Activated CD4-positive, alpha-beta memory T cell treated with anti-CD3 and anti-CD28 coated beads for 36 hours (primary cell): ENCODE measurements at places on chromosomes 3 and 15.

DNA sequence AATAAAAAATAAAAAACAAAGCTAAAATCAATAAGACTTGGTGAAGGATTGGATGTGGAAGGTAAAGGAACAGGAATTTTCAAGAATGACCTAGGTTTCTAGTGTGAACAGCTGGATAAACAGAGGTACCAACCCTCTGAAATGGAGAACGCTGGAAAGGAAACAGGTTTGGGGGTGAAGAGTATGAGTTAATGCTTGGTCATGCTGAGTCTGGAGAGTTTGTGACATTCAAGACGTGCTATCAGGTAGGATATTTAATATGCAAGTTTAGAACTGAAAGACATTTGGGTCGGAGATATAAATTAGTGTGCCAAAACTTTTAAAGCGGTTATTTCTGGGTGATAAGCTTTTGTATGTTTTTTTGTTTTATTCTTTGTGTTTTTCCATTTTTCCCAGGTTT, 11.4 kb upstream of the KLHL6 start:
- DNase-seq = no peak

DNA sequence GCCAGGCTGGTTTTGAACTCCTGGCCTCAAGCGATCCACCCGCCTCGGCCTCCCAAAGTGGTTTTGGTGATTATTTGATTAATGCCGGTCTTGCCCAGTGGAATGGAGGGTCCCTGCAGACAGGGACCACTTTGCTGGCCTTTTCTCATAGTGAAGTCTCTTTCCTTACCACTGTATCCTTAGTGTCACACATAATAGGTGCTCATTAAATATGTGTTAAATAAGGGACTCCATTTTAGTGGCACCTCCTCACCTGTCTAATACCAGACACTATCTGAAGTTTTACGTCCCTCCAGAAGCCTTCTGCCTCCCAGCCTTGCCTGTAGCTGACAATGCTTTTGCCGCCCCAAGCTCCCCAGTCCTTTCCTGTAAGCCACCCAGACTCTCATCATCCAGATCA, 91.3 kb downstream of the AAGAB start:
- DNase-seq = no peak

DNA sequence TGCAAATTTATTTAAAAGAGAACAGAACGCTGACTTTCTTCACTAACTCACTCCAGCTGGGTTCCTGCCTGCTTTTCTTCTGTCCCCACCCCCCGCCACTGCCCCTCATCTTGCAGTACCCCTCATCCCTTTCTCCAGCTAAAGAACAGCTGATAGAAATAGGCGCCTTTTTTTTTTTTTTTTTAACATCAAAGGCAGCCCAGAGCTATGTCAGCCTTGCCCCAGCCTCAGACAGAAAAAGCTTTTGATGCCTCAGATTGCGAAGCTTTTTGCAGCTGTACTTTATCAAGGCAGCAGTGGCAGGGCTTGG, 1.8 kb downstream of the CADPS start:
- DNase-seq = no peak

- peak; percentile 62 for DNase-seq
Observed at GRCh38 chr15:72783004-72783639, 436 bp downstream of the ADPGK start.
